ENCODE measurements at places on chromosomes 16 and 17.
A peak's percentile ranks its signal among the peaks of the same experiment; 100 is the strongest.

DNA sequence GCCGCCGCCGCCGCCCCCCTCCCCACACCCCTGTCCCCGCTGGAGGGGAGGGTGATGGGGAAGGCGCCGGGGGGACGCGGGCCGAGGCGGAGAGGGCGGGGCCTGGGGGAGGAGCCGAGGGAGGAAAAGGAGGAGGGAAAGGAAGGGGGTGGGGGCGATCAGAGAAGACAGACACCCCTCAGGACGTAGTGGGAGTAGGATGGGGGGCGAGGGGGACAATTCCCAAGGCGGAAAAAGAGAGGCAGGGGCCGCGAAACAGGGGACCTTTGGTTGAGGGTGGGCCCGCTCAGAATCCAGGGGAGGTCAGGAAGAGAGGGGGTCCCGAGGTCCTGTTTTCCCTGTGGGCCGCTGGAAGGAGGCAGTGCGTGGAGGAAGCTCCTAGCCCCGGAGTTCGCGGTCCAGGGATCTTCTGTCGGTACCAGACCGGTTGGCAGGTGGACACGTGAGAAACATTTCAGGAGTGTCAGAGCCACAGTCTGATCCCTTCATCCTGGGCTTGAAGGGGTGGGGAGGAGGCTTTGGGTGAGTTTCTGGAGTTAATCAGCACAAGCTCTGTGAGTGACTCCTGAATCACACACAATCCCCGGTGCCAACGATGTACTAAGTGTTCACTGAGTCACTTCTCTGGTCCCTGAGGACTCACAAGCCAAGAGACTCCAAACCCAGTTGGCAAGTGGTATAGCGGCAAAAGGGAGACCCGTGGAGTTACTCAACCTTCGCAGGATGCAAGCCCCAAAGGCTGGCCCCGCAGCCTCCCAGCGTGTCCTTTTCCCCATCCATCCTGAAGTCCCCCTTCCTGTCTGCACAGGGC lies at the start of gene XYLT1:
Gene XYLT1, minus strand, starts transcription at position 53 of the 811 bp plus-strand sequence. CDS start 164 bp downstream, outside the sequence.
- DNase-seq = no peak

GRCh38 chr17:66743511-66743910 lies 91.4 kb upstream of the CACNG5 start:
- DNase-seq = no peak

- no peak for DNase-seq
Observed at GRCh38 chr16:64158941-64159588, 962.8 kb downstream of the CDH11 start.

DNA sequence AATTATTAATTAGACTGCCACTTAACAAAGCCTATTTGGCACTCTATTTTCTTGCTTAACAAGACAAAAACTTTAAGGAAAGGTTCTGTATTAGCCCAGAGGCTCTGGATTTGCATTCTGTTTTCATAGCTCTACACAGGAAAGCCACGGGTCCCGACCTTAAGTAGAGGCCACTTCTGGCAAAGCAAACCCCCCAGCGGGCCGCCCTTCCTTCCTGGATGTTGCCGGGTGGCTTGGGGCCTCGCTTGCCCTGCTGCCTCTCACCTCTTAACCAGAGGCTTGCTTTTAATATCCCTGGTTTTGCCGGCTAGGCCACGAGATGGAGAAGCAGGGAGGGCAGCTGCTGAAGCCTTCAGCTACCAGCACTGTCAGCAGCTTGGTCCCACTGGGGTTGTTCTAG lies 4.4 kb downstream of the RTN4RL1 start:
- no peak for DNase-seq

DNA sequence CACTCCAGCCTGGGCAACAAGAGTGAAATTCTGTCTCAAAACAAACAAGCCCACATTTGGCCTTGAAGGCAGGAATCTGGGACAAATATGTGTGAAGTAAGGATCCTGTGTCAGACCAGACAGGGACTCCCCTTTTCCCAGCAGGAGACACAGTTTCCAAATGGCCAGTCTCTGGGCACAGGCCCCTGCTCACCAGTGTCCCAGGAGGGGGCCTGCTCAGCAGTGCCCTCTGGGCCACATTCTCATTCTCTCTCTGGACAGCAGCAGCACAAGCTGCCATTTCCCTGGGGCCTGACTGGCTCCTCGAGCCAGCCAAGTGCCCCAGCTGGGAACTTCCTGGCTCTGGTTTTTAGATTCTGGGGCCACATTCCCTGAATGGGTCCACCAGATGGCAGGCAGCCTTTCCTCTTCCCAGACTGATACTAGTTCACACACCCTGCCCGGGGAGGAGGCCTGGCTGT lies 11.7 kb upstream of the MNT start:
- no peak for DNase-seq

GRCh38 chr17:10125531-10126275 lies 72.7 kb downstream of the GAS7 start:
- no peak for DNase-seq

DNA sequence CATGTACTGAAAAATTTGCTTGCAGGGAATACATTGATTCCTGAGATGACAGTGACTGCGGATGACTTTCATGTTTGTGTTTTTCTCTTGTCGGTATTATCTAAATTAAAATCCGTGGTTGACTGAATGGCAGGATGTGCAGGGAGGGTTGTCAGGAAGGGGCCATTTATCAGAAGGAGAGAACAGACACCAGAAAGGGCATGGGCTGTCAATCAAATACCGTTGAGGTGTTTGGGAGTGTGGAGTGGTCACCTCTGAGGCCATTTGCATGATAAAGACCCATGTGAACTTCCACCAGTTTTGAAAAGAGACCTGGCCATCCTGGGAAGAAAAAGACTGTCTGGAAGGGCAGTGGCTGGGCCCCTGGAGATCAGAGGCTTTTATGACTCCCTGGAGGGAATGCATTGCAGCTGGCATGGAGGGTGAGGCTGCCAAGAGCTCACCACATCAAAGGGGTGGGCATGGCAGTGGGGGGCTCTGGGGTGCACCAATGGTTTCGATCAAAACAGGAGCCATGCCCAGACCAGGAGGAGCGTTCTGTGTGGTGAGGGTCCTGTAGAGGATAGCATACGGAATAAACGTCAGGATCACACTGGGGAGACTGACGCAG lies 67.1 kb downstream of the CYLD start:
- DNase-seq = no peak

DNA sequence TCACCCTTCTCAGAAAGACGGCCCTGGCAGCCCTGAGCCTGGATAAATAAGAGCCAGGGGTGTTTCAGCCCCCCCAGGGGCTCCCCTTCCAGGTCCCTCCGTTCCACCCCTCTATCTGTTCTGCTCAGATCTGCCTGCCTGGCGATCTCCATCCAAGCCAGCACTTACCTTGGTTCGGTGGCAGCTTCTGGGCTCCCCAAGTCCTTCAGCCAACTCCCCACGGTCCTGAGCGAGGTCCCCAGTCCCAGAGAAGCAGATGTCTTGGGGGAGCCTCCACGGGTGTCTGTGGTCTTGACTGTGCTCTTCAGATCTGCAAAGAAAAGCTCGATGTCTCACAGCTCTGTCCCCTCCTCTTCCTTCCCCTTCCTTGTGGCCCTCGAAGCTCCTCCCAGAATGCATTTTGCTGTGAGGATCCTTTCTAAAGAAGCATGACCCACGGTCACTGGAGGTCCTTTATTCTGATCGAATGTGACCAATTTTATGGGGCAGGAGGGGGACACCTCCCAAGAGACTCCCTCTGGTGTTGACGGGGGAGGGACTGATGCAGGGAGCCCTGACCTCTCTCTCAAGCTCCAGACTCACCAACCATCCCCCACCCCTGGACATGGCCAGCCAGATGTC lies at the start of gene PIK3R6:
Gene PIK3R6, minus strand, starts transcription at position 314 of the 621 bp plus-strand sequence. CDS start 17,880 bp downstream, outside the sequence.
- no peak for DNase-seq

- DNase-seq = no peak
Observed at GRCh38 chr17:60738287-60738686, 60.6 kb downstream of the BCAS3 start.

DNA sequence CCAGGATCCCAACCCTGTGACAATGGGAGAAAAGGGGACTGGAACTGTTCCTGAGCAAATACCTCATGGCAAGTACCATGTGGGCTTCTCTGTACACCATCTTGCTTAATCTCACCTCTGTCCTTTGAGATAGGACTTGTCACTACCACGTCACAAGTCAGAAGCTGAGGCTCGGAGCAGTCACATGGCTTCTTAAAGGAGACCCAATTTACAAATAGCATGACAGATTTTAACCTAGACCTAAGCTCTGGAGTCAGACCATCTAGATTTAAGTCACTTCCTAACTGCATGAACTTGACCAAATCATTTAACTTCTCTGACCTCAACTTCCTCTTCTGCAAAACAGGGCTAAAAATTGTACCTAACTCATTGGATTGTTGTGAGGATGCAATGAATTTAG lies 36.0 kb upstream of the CCL1 start:
- no peak for DNase-seq

GRCh38 chr17:48577330-48577945 lies 712 bp downstream of the HOXB4 start:
- no peak for DNase-seq

DNA sequence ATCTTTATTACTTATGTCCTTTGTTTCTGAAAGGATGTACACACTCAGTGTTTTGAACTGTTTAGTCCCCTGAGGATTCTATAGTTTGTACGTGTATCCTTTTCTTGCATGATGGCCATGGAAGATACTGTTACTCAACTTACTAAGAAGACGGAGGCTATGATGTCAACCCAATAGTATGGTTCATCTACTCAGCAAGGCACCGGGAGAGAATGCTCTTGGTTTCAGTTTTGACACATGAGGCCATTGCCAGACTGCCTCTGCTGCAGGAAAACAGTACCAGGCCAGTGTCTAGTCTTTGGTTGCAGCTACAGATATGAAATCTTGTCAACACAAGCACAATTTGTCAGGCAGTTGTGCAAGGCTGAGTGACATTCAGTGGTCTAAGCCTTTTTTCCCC lies 134.5 kb downstream of the MRTFB start:
- no peak for DNase-seq

DNA sequence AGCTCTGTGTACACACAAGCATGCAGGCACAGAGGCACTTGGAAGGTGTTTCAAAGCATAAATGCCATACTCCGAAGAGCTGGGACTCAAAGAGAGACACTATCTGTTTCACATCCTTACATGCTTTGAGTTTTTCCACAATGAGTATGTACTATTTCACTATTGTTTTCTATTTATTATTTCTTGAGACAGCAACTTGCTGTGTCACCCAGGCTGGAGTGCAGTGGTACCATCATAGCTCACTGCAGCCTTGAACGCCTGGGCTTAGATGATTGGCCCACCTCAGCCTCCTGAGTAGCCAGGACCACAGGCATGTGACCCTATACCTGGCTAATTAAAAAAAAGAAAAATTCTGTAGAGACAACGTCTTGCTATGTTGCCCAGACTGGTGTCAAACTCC lies 31.6 kb downstream of the CYB5D2 start:
- no peak for DNase-seq

DNA sequence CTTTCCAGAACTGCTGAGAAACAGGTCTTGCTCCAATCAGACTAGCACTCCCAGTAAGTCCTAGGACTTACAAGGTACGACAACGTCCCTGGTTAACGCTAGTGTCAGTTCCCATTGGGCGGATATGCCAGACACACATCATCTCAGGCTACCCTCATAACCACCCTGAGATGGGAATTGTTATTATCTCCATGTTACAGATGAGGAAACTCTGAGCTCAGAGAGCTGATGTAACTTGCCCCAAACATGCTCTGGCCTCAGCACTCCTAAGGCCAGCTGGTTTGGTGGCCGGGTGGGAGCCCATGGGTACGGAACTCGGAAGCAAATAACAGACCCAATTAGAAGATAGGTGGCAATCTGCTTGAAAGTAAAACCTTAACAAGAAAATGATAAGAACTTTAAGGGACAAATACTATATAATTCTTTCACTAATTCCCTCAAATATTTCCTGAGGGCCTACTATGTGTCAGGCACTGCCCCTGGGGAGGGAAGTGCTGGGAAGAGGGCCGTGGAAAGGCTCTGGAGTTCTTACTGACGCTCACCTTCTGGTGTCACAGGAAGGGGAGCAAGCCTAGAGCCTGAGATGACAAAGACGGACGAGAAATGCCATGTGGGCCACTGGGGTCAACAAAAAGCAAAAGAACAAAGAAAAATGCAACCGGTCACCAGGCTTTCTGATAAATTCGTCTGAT lies 6.9 kb downstream of the CREBBP start:
- no peak for DNase-seq

GRCh38 chr16:58589326-58589905 lies 40.2 kb downstream of the CNOT1 start:
- no peak for DNase-seq

DNA sequence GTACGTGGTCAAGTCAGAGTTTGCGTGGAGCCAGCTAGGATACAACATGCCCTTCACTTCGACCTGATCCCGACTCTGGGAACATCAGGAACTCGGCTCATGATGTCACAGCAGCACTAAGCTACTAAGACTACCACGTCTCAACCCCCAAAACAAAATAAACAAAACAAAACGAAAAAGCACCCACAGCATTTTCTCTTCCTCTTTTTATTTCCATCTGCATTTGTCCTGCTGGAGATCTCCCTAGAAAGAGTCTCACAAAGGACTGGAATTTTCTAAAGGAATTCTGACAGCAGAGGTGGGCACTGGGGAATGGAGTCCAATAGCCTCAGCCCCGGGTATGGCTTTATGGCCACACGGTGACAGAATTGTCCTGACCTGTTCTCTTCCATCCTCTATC lies 196.6 kb downstream of the SALL1 start:
- no peak for DNase-seq

- no peak for DNase-seq
Observed at GRCh38 chr17:18117982-18118975, 9.7 kb downstream of the MYO15A start.

DNA sequence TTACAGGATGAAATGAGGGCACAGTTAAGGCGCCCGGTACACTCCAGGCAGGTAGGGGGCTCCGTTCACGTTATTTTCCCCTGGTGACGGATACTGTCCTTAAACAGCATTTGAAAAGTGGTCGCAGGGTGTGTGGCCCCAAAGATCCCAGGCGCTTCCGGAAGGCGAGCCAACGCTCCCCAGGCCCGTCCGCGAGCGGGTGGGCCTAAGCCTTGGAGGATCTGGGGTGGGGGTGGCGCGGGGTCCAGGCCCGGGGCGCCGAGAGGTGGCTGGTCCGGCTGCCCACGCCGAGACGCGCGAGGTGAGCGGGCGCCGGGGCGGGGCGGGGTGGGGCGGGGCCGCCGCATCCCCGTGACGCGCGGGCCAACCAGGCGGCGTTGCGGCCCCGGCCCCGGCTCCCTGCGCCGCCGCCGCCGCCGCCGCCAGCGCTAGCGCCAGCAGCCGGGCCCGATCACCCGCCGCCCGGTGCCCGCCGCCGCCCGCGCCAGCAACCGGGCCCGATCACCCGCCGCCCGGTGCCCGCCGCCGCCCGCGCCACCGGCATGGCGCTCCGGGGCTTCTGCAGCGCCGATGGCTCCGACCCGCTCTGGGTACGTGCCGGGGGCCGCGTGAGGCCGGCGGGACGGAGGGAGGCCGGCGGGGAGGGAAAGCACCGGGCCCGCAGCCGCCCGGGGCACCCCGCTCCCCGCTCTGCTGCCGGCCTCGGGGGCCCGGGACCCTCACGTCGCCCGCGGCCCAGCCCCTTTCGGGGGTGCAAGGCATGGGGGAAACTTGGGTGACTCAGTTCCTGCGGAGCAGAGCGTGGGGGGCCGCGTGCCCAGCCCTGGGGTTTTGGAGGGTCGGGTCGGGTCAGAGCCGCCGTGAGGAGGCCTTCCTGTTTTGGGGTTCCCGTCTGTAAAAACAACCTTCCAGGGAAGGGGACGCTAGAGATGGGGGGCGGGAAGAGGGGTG lies at the start of gene ABCC1:
Gene ABCC1, plus strand, starts transcription at position 407 of the 951 bp plus-strand sequence. Its CDS starts 136 bp downstream, at position 543.
- DNase-seq = peak; percentile 11

Data from hypothalamus (tissue), 51 donors.